ENCODE measurements at places on chromosomes 4 and X. TPM values are rescaled to one million over a fixed set of nuclear protein-coding genes. Genes with fewer than 3 reads are reported as not detected.

GABRQ gene
- total RNA-seq, result 0.36 TPM

DCAF4L1 gene
- 1.4 TPM for total RNA-seq

CITED1 gene
- 2.6 TPM for total RNA-seq

IL2RG gene
- total RNA-seq, result 0.18 TPM

DNA sequence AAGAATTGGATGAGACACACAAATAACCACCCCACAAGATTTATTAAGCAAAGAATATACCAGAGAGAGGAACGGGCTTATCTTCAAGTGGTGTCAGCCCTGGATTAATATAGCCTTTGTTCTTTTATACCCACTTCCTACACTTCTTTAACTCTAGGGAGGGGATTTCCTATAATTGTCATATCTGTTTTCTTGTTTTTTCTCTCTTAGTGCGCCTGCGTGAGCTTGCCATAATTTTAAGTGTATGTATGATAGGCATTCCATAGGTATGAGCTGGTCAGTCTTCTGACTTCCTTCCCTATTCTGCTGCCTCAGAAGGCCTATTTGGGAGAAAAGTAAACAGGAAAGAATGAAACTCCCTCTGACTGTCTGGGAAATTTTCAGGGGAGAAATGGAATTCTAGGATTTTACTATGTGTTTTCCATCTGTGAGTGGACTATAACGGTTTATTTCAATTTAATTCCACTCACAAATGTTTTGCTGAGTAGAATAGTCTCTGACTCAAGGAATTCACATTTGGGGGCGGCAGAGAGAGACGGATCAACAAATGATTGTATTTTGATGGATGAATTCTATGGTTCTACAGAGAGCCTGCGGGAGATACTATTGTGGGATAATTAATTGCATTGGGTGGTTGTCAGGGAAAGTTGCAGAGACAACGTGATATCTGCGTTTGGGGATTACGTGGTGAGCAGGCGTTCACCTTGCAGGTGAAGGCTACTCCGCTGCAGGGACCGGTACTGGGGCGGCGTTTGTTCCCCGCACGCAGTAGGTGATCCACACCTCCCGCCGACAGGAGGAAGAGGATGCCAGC lies 626 bp upstream of the CEP135 start:
- peak; percentile 39 for ATAC-seq

GRCh38 chr4:75671802-75672421 lies 1.3 kb downstream of the G3BP2 start:
- no peak for ATAC-seq

DNA sequence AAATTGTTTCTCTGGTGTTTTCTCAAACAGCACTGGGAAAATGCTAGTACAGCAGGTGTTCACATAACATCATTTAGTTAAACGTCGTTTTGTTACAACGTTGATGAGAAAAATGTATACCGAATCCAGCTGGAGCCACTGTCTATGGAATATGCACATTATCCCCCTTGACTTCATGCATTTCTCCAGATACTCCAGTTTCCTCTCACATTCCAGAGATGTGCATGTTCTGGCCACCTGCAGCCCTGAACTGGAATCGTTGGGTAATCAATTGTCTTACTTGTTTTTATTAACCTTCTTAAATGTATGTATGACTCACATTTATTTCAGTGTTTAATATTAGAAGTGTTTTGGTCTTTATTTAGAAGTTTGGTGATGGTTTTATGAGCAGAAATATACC lies 18.4 kb upstream of the ODAM start:
- no peak for ATAC-seq

DNA sequence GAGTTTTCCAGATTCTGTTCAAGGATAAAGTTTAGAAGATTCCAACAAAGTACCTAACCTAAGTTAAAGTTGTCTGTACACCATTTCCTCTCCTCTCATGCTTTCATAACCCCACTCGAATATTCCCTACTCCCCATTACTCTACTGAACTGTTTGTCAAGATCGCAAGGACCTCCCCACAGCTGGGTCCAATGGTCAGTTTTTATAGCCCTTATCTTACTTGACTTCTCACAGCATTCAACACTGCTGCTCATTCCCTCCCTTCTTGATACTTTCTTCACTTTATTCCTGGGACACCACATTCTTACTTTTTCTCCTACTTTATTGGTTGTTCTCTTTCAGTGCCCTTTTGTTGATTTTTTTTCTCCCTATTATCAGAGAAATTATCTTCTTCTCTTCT lies 30.9 kb downstream of the QDPR start:
- no peak for ATAC-seq
